HEK293T (cell line): ENCODE measurements at places on chromosomes 16 and 17.

DNA sequence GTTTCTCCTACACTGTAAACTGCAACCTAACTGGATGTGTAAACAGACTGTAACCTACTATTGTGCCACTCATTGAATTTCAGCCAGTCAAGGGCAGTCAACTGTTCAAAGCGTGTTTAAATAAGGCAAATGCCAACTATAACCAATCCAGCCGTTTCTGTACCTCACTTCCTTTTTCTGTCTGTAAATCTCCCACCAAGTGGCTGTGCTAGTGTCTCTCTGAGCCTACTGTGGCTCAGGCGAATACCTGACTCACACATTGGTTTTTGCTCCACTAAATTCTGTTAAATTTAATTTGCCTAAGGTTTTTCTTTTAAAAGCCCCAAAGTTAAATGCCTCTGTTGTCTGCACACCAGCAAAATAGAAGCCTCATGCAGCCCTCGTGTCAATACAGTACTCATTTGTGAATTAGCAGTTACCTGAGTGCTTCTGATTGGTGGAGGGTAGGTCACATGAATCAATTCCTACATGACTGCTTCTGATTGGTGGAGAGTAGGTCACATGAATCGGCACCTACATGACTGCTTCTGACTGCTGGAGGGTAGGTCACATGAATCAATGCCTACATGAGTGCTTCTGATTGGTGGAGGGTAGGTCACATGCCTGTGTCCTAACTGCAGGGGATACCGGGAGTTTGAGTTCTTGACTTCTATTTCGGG, 31.1 kb upstream of the CCR7 start:
- DNase-seq = no peak

DNA sequence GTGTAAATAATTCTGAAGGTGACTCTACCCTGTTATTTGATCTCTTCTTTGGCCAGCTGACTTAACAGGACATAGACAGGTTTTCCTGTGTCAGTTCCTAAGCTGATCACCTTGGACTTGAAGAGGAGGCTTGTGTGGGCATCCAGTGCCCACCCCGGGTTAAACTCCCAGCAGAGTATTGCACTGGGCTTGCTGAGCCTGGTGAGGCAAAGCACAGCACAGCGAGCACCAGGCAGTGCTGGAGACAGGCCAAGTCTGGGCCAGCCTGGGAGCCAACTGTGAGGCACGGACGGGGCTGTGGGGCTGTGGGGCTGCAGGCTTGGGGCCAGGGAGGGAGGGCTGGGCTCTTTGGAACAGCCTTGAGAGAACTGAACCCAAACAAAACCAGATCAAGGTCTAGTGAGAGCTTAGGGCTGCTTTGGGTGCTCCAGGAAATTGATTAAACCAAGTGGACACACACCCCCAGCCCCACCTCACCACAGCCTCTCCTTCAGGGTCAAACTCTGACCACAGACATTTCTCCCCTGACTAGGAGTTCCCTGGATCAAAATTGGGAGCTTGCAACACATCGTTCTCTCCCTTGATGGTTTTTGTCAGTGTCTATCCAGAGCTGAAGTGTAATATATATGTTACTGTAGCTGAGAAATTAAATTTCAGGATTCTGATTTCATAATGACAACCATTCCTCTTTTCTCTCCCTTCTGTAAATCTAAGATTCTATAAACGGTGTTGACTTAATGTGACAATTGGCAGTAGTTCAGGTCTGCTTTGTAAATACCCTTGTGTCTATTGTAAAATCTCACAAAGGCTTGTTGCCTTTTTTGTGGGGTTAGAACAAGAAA, 5.1 kb downstream of the STH start:
- DNase-seq = no peak

DNA sequence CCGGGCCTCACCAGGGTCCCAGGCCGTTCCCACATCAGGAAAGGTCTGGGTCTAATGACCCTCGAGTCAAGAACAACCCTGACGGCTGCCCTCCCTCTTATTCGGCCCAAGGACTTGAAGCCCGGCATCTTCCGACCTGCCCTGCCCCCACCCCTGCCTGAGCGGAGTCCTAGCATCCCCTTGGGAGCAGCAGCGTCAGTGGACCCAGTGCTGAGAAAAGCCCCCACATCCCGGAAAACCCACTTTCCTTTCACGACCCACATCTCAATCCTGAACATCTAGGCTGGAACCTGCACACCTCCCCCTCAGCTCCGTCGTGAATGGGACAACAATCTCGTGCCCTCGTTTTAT, 769 bp downstream of the TMEM88 start:
- DNase-seq = no peak

DNA sequence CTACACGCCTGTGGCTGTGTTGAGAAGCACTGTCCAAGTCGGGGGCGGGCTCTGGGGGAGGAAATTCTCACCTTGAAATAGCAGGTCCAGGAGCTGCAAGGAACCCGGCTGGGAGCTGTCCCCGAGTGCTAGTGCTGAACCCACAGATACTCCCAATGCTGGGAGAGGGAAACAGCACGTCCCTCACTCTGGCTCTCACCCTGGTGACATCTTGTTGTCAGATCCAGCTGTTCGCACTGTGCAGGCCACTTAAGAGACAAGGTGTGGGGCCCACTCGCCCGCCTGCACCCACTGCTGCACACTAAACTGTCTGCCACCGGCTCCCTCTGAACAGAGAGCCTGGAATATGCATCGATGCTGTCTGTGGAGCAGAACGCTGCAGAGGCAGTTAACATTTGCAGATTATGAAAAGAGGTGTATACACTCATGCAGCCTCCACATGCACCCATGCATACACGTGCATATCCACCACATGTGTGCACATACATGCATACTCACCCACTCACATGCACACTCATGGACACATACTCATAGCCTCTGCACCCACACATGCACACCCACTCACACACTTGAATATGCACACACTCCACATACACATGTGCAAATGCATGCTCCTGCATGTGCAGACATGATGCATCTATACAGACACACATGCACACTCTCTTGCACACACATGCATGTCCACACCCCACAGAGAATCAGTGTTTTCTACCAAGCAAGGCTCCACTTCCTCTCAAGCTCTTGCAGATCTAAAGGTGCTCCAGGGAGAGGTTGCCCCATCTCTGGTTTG, 42.0 kb downstream of the MGAT5B start:
- DNase-seq = peak; percentile 55

DNA sequence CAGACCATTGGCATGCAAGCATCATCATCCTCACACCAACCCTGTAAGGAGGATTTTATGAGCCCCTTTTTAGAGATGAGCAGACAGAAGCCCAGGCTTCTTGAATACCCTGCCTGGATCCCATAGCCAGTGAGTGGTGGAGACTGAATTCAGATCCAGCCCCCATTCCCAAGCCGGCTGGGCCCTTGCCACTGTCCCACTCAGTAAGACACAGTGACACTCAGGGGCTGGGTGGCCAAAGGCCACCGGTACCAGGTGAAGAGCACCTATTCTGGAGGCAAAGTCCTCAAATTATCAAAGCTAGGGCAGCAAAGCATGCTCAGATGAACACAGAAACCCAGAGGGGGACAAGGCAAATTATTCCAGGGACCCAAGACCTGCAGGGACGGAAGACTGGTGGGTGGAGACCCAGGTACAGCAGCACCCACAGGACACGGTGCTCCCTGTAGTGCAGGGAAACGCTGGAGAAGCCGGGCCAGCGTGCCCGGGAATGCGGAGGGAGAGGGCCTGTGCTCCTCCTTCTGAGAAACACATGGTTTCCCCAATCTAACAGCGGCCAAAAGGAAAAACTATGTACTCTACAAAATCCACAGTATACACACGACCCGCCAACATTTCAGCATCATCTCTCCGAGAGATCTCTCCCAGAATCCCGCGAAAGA, 33.2 kb upstream of the CRHR1 start:
- DNase-seq = no peak

GRCh38 chr17:65756760-65757159, 195.3 kb upstream of the AXIN2 start:
- no peak for DNase-seq

- DNase-seq = no peak
Observed at GRCh38 chr16:86405319-86405718, 105.0 kb upstream of the FOXF1 start.

- no peak for DNase-seq
Observed at GRCh38 chr17:32873114-32873513, 3.8 kb downstream of the MYO1D start.

DNA sequence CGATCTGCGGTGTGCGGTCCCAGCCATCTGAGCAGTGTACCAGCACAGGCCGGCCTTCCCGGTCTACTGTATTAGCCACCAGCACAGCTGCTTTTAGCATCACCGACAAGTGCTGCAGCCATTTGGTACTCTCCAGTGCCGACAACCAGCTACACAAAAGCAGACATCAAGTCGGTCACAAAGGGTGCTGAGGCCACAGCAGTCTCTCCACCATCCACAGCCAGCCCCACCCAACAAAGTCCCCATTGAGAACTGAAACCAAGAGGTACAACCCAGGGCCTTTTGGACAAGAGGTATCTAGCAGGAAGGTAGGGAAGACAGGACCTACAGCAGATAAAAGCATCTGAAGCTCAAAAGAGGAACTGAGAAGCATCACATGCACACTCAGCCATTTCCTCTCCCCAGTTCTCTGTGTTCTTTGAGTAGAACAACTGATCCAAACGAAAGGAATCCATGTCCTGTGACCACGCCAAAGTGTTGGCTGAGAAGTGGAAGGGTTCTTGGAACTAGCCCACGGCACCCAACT, 9.5 kb downstream of the MTMR4 start:
- DNase-seq = no peak

- no peak for DNase-seq
Observed at GRCh38 chr17:73308017-73308823, 3.6 kb downstream of the CDC42EP4 start.

- DNase-seq = no peak
Observed at GRCh38 chr16:12409700-12410099, 394.0 kb downstream of the CPPED1 start.

DNA sequence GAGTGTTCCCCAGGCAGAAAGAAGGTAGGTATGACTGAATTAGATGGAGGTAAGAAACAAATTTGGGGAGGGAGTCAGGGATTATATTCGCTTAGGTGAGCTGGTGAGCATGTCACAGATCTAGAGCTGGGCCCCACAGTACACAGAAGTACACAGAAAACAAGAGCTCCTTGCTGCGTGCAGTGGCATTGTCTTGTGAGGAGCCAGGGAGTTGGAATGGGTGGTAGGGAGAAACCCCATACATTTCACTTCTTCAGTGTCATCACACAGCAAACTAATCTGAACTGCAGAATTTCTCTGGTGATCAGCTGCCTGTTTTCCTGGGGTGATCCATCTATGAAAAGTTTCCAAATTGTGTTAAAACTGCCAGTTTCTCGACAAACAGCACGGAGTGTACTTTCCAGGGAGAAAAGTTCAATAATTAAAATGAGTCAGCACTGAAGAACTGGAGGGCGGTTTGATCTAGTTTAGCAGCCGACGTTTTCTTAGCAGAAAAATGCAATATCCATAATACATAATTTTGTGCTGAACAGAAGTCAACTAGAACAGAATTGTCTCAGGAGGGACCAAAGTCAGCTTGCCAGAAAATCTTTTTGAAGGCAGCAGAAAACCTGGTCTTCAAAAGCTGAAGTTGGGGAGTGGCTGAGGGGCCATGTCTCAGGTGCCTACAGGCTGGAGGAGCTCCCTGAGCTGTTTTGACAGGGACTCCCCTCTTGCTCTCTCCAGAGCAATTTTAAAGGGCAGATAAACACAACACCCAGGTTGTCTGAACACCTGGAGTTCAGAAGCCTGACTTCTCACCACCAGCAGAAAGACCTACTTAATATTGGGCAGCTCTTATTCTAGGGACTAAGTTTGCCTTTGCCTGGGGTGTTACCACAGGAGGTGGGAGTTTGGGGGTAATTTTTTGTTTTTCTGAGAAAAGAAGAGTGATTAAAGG, 448.6 kb downstream of the CA10 start:
- DNase-seq = no peak

GRCh38 chr17:16936536-16937310, 35.2 kb downstream of the TNFRSF13B start:
- no peak for DNase-seq

DNA sequence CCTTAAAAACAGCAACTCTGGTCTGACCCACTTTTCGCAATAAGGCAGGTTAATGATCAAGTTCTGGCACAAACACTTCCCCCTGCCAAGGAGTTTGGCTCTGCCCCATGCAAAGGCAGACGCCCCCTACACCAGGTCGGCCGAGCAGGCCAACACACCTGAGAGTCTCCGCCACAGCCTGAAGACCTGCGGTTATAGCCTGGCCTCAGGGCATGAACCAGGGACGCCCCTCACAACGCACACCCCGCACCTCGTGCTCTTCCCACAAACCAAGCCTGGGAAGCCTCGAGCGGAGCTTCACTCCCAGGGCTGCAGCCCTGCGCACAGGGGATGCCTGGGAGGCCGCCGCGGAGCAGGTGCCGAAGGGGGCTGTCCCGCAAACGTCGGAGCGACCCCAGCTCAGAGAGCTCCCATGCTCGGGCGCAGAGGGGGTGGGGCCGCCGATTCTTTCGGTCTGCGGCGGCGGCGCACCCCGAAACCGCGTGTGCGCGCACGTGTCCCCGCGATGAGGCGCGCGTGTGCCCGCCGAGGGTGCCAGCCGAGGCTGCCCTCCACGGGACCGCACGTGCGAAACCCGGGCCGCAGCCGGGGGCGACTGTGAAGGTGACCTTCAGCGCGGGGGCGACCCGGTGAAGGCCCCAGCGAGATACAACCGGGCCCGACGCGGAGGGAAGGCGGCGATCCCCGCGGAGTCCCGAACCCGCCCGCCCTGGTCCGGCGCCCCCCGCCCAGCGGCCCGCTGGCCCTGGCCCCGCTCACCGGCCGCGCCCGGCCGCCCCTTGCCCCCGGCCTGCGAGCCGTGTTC, 559 bp downstream of the CLUH start:
- peak; percentile 32 for DNase-seq

- DNase-seq = no peak
Observed at GRCh38 chr16:67773099-67773498, 33.3 kb downstream of the RANBP10 start.

DNA sequence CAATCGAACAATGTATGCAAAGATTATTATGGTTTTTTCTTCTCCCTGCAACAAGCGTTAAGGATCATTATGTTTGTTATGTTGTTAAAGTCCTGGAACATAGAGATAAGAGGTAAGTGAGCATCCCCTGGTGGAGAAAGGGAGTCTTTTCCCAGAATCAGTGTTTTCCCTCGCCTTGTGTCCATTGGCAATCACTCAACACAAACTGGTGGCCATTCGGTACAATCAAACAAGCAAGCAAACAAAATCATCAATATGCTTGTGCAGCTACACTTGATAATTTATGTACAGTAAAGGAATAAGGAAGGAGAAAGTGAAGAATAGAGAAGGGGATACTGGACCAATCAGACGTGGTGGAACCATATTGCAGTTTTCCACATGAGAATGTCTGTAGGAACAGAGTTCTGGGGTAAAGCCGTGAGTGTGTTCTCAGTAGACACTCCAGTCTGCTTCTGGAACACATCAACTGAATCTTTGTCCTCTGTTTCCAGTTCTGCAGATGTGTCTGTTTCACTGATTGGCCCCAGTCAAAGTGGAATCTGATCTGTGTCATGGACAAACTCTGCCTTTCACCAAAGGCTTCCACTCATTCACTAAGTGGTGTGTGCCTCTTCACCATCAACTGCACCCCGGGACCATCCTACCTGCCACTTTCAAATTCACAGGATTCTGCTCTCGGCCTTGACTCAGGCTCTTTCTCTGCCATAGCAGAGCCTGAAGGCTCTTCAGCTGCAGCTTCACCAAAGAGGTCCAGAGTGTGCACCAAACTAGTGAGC, 169.5 kb downstream of the AHSP start:
- peak; percentile 51 for DNase-seq
